ENCODE measurements at places on chromosomes 6 and 20. TPM values are rescaled to one million over a fixed set of nuclear protein-coding genes. Genes with fewer than 3 reads are reported as not detected.

DNA sequence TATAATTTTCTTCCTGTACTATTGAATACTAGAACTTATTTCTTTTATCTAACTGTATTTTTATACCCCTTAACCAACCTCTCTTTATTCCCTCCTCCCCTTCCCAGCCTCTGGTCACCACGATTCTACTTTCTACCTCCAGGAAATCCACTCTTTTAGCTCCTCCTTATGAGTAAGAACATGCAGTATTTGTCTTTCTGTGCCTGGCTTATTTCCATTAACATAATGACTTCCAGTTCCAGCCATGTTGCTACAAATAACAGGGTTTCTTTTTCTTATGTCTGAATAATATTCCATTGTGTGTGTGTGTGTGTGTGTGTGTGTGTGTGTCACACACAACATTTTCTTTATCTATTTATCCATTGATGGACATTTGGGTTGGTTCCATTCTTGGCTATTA lies 152.3 kb upstream of the OLIG3 start:
- no peak for DNase-seq

DNA sequence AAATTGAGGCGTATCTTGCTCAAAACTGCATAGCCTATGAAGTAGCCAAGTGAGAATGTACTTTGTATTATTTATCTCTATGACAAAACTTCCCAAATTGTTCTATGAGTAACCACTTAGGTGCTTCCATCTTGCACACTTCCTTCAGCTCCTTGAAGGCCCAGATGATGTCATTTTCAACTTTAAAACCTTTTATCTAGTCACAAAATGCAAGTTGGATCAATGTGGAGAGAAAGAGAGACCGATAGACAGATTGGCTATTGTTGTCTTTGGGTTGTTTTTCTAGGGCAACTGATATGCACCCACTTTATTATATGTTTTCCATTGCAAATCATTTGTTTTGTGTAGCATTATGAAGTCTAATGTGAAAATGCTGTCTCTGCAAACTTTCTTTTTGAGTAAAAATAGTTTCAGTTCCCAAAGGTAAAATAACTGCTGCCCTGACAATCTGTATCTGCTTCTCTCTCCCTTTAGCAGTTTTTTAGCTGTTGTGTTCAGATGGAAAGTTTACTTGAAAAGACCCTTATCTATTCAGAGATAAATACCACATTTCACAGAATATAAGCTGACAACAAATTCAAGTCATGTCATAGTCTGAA lies 73.7 kb upstream of the CITED2 start:
- no peak for DNase-seq

DNA sequence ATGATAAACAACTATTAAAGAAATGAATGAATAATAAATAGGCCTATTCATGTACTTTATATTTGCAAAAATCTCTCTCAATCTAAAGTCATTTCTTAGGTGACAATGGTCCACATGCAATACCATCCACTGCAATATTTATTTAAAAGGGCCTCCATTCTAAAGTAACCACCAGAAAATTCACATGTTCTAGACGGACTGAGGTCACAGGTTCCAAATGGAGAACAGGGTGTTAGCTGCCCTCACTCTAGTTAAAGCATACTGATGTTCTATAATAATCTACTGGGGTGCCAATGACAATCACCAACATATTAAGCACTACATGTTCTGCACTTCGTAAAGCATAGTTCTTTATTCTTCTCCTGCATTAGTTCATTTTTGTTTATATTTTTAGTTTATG lies 1.2 kb downstream of the HBS1L start:
- no peak for DNase-seq

- DNase-seq: no peak
Observed at GRCh38 chr20:531608-532007, 12.0 kb downstream of the CSNK2A1 start.

- DNase-seq: no peak
Observed at GRCh38 chr20:11867291-11867919, 50.3 kb upstream of the BTBD3 start.

DNA sequence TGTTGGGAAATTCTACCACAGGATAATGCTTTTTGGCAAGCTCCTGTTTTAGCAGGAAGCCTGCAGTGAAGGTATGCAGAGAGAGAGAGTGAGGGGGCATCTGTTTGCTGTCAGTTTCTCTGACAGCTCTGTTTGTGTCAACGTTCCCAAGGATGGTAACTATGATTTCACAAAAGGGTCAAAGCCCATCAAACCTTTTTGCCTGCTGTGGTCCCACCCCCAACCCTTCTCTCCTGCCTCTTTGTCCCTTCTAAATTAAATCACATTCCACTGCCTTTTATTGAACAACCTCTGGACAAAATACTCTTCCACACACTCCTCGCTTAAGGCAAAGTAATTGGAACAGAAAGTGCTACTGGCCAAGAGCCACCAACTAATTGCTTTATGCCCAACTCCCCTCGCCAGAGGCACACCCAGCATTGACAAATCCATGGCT lies 128.3 kb downstream of the TSHZ2 start:
- no peak for DNase-seq

GRCh38 chr6:168637834-168638233 lies 196.8 kb downstream of the SMOC2 start:
- no peak for DNase-seq

GRCh38 chr20:53576586-53577318 lies 16.9 kb downstream of the ZNF217 start:
- no peak for DNase-seq

DNA sequence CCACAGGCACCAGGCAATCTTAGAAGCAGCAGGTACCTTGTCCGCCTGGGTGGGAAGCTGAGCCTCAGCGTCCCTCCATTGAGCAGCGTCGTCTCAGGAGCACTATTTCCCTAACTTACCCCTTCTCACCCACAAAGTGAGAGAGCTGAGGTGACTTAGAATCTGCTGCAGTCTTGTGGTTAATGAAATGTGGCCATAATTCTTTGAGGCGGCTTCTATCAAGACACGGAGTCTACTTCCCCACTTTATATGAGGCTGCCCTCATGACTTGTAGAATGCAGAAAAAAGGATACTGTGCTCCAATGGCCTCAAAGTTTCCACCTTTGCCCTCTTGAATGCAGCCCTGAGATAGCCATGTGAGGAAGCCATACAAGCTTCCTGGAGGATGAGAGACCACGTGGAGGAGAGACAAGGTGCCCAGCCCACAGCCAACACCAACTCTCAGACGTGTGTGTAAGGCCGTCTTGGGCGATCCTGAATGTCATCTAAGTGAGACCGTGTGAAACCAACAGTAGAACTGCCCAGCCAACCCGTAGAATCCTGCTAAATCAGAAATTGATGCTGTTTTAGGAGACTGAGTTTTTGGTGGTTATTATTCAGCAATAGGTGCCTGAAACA lies 9.1 kb upstream of the TAGAP start:
- no peak for DNase-seq

DNA sequence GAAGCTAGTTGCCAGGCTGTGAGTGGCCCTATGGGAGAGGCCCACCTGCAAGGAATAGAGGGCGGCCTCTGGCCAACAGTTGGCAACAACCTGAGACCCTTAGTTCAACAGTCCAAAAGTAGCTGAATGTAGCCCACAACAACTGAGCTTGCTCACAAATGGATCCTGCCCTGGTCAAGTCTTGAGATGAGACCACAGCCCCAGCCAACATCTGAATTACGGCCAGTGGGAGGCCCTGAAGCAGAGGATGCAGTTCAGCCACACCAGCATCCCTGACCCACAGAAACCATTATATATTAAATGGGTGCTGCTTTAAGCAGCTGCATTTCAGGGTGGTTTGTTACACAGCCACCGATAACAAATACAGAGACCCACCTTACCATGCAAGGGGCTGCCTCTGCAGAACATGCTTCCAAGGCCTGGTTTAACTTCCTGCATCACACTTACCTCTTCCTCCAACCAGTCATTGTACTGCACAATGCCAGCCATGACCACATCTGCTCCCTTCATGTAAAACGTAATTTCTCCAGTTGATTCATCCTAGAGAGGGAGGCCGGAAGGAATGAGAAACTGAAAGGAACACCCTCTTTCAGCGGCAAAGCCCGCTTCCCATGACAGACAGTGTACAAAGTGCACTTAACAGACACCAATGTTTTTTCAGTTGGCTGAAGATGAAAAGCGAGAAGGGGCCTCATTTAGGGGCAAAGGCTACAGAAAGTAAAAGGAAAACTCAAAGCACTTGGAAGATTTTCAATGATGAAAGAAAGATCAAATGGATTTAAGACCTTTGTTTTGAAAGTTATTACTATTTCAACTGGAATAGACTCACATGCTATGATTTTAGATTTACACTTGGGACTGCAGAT lies 86.2 kb upstream of the NFATC2 start:
- no peak for DNase-seq

DNA sequence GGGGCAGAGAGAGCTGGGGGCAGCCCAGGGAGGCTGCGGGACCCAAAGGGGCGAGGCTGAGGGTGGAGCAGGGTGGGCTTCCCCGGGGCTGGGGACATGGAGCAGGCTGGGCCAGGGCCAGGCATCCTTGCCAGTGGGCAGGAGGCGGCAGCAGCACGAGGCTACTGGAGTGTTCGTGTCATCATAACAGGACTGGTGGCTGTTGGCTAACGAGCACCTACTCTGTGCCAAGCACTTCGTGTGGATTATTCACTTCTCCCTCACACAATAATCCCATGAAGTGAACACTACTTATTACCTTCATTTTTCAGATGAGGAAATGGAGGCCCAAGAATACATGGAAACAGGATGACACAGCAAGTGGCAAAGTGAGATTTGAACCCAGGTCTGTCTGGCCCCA lies 41.7 kb downstream of the GRM4 start:
- DNase-seq: no peak

DNA sequence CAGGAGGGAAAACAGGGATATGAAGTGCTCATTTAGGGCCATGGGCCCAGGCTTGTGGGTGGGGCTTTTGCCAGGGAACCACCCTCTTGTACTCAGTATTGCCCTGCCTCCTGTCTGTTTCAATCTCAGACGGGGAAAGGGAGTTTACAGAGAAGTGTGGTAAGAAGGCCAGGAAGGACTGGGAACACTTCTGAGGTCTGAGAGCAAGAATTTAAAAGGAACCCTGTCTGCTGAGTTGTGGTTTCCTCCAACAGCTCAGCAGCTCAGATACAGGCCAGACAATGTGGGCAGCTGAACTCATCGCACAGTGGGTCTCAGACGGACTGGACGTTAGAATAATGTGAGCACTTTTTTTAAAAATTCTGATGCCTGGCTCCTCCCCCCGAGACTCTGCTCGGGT lies 354.1 kb upstream of the ARID1B start:
- DNase-seq: no peak

DNA sequence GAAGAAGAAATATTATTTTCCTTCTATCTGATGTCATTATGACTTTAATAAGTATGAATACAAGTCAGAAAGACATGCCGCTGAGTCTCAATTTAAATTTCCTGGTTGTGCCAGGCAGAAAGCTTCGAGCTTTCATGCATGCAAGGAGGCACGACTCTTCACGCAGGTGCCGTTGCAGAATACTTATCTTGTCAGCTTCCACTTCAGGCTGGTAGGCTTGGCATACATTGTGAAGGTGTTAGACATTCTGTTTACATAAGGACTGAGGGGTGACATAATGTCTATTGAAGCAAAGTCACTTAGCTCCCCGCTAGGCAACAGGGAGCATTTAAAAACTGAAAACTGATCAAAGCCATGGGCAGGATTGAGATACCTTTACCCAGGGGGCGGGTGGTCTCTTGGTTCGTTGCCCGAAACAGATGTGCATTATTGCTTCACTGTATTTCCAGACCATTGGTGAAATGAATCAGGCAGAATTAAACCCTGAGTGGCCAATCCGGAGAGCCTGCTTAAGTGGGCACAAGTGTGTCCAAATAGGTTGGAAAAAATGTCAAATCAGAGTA lies 16.4 kb downstream of the BMP6 start:
- no peak for DNase-seq

DNA sequence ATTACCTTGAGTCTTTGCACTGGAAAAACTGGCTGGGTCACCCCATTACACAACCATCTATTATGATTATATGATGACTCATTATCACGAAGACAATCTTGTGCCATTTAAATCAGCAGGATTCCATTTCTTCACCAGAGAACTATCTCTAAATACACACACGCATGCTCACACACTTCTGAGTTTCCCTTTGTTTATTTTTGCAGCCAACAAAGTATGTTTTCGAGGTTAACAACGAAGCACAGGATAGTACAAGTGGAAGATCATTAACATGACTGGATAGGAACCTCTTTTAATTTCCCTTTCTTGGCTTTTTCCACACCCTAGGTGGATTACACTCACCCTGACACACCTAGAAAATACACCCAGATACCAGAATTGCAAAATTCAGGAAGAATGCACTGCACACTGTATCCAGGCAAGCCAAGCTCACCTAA lies 18.9 kb downstream of the PERP start:
- no peak for DNase-seq

The C20orf144 gene
- not detected for total RNA-seq

The DCDC2 gene
- 1.2 TPM for total RNA-seq

The OR11A1 gene
- not detected for total RNA-seq

The ARFRP1 gene
- total RNA-seq: 16.3 TPM

The OR14J1 gene
- total RNA-seq: not detected

The ARMH2 gene
- total RNA-seq: not detected

The GLP1R gene
- 0.10 TPM for total RNA-seq

The CRISP3 gene
- total RNA-seq: 7.4 TPM

The KCNK17 gene
- total RNA-seq: 0.10 TPM

The EFCAB8 gene
- total RNA-seq: not detected

The BMP7 gene
- 15.0 TPM for total RNA-seq

The TNFRSF6B gene
- total RNA-seq: 3.4 TPM
